Nucleus accumbens (tissue), 56 donors: ENCODE measurements at places on chromosomes 13 and 19.

DNA sequence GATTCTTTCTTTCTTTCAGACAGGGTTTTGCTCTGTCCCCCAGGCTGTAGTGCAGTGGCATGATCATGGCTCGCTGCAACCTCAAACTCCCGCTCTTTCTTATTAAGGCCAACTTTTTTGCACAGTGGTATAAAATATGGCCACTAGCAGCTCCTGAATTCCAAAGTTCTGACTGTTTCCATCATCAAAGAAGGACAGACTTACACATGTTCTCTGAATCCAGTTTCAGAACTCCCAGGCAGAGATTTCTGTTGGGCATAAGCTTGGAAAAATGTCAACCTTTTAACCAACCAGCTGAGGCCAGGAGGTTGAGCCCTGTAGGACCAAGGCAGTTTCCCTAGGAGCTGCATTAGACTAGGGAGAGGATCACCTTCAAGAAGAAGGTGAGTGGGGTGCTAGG is 184.1 kb downstream of the HS6ST3 start:
- DNase-seq: no peak

DNA sequence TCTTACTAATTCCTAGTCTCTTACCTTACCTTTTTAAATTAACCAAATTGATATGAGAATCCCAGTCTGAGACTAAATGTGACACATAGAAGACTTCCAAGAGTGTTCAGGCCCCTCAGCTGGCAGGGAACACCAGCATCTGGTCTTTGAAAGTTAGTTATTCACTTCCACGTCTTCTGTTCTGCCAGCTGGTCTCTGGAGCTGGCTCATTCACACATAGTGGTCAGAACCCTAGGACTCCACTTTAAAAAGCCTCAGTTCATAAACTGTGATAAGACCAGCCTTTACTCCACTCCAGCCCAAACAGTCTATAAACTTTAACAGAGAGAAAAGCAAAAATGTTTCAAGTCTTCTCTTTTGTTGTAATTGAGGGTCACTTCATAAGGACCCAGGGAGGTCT is 263.0 kb downstream of the DCT start:
- DNase-seq: no peak

DNA sequence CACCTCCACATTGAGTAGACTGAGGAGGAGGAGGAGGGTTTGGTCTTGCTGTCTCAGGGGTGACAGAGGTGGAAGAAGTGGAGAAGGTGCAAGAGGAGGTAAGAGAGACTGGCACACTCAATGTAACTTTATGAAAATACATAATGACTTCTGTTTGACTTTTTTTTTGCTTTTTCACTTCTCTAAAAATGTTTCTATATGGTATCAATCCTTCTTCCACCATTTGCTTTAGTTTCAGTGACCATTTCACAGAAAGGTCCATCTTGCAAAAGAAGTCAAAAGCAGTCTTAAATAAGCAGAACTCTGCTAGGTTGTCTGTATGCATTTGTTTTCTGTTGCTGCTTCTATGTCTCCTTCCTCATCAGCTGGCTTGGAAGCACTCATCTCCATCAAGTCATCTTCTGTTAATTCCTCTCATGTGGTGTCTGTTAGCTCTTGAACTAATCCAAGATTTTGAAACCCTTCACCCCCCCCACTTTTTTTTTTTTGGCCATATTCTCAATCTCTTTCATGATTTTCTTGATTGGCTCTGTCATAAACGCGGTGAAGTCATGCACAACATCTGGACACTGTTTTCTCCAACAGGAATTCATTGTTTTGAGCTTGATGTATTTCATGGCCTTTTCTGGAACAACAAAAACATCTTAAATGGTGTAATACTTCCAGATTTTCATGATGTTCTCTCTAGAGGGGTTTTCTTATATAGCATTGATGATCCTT is 80.8 kb downstream of the KL start:
- no peak for DNase-seq

DNA sequence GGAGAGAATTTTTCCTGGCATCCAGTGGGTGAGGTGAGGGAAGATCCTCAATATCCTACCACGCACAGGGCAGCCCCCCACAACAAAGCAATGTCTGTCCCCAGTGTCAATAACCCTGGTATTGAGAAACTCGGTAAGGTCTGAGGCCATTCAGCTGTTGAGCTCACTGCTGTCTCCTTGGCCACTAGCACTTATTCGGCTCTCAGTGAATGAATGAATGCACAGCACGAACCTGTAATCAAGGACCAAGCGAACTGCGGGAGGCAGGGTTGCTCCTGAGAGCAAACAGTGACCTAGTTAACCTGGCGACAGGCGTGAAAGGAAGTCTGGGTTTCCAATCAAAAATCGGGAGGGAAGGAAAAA is 640 bp downstream of the ZSCAN5A start:
- DNase-seq: no peak

- no peak for DNase-seq
Observed at GRCh38 chr13:66586489-66586888, 643.6 kb downstream of the PCDH9 start.

DNA sequence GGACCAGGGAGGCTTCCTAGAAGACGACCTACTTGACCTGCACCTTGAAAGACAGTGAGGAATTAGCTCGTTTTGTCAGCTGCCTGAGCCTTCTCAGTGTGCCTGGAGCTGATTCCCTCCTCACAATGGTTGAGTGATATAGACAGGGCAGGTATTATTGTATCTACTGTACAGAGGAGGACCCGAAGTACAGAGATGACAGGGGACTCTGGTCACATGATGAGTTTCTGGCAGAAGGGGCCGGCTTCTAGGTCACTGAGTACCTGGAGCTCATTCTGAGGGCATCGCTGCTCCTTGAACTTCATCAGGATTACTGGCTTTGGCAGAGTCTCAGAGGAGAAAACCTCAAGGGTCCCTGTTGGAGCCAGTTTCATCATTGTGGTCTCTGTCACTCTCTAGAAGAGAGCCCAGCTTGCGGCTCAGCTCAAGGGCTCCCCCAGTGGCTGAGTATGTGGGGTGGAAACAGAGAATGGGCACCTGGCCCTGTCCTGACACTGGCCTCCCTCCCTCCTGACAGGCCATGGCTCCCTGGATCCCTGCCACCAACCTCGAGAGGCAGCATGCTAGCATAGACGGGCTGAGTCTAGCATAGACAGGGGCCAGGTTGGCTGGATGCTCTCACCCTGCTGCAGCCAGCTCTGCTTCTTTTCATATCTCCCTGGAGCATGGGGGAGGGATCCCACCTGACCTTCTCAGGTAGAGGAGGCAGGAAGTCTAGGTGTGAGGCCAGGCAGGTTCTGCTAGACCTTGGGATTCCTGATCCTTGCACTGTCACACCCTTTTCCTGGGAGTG is 38.7 kb downstream of the NFIX start:
- peak; percentile 41 for DNase-seq

DNA sequence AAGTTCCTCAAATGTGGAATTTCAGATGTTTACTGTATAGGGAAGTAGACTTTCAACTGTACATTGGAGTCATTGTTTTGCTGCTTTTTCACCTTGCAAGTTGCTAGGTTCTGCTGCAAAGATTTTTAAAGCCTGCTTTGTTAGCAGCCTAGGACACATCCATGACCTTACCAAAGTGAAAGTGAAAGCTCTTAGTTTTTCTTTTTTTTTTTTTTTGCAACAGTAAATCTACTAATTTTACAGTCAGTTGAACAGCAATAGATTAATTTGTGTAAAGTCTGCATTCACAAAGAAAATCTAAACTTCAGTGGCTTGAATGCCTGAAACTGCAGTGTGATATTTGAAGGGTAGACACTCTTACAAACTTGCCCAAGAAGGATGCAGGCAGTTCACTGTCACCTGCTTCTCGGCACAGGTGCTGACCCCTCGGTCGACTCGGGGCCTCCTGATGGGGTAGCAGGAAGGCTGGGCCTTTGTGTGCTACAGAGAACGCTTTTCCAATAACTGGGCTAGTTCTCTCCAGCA is 5.0 kb upstream of the MTIF3 start:
- DNase-seq: no peak

- no peak for DNase-seq
Observed at GRCh38 chr13:112200200-112200599, 133.3 kb downstream of the SOX1 start.

- DNase-seq: no peak
Observed at GRCh38 chr13:23450340-23451046, 17.0 kb upstream of the SACS start.

DNA sequence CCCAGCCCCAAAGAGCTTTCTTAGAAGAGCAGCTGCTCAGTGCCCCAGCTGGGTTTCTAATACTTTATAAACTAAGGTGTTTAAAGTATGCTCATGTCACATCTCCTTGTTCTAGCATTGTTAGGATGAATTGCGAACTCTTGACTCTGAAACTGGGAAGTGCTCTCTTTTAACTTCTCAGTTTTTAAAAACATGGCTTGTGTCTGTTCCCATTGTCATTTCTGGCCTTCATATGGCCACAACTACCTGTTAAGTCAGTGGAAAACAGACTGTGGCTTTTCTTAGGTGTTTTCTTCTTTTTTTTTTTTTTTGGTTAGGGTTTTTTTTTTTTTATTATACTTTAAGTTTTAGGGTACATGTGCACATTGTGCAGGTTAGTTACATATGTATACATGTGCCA is 164.7 kb downstream of the KCNRG start:
- no peak for DNase-seq

DNA sequence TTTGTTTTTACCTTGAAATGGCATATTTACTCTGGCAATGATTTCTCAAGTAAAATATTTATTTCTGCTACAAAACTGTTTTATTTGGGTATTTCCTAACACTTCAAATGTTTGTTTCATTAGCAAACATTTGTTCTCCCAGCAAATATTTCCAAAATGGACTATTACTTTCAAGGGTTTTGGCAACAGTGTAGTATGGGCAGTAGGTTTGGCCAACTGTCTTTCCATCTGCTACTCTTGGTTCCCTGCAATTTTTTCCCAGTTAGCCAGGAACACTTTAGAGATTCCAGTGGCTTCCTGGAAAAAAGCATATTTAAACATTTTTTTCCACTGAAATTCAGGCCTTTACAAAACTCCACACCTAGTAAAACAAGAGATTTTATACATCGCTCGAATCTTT is 466.6 kb downstream of the SLITRK6 start:
- DNase-seq: no peak

GRCh38 chr19:41373993-41374392 is 2.3 kb upstream of the TMEM91 start:
- peak; percentile 81 for DNase-seq

DNA sequence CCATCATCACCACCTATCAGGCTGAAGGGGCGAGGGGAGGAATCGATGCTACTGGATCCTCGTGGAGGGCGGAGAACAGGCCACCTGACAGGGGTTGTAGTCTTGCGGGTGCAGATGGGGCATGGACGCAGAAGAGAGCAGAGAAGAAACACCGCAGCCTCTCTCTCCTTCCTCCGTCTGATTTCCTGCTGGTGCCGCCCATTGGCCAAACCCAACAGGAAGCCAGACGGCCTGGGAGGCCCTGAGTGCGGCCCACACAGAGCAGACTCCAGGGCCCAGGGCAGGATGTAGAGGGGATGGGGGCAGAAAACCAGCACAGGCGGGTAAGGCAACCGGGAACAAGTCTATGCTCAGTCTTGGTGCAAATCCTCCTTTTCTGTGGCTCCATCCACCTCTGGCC is 15.4 kb downstream of the CEBPA start:
- DNase-seq: no peak

DNA sequence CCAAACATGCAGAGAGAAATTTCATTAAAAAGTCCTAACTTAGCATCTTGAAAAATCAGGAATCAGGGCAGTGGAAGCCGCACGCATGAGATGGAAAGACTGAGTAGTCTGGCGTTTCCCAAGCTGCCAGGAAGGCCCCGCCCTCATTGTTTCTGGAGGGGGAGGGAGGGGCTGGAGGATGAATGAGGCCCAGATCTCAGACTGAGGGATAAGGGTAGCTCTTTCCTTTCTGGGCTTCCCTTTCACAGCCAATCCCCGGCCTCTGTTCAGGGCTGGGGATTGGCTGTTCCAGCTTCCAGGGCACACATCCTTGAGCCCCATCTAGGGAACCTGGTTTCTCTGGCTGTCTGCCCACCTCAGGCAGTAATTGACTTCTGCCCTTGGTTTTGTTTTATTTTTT is 7.3 kb downstream of the C19orf53 start:
- DNase-seq: peak; percentile 10

GRCh38 chr13:105033999-105034398 is 1501.5 kb downstream of the EFNB2 start:
- DNase-seq: no peak

DNA sequence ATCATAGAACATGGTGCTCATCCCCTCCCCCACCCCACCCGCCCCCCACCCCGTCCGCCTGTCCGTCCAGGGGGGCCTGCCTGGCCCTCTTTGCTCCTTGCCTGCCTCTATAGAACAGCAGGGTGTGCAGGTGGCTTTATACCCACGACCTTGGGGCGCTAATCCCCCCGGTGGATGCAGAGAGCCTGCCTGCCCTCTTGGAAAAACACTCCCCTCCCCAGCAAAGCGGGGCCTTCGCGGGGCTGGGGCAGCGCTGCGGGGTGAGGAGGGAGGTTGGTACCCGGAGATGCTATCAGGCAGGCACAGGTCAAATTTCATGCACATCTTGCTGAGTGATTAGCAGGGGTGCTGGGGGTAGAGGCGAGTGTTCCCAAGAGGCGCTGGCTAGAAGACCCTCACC is 21.9 kb downstream of the RFX1 start:
- no peak for DNase-seq

- DNase-seq: no peak
Observed at GRCh38 chr19:56137405-56137804, 3.7 kb upstream of the ZNF444 start.

DNA sequence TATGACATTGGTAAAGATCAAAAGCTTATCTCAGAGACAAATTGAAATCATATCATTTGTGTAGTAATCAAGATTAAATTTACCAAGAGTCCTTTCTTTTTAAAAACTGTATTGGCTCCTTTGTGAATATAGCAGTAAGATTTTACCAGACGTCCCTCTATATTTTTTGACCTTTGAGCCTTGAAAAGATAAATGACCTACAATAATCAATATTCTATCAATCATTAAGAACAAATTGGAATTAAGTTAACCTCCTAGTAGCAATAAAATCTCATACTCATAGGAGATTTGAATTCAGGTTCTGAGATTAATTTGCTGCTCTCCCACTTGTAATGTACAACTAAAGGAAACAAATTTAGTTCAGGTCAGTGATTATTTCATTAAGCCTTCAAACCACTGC is 78.3 kb downstream of the FGF14 start:
- DNase-seq: no peak

DNA sequence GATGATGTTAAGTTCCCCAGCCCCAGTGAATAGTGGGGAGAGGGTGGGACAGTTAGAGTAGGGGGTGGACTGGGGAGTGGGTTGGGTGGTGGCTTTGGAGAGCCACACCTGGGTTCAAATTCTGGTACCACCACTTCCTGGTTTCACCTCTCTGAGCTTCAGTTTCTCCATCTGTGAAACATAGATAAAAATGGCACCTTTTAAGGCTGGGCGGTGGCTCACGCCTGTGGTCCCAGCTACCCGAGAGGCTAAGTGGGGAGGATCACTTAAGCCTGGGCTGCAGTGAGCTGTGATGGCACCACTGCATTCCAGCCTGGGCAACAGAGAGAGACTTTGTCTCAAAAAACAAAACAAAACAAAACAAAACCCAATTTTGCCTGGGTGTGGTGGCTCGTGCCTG is 5.9 kb downstream of the VAV1 start:
- DNase-seq: no peak

- no peak for DNase-seq
Observed at GRCh38 chr19:44792281-44792680, 14.6 kb downstream of the CBLC start.
